ENCODE measurements at places on chromosomes 3 and 15.
A peak's percentile ranks its signal among the peaks of the same experiment; 100 is the strongest.

- peak; percentile 48 for DNase-seq
These were observed 81.8 kb downstream of the TP63 start for GRCh38 chr3:189712906-189713483.

DNA sequence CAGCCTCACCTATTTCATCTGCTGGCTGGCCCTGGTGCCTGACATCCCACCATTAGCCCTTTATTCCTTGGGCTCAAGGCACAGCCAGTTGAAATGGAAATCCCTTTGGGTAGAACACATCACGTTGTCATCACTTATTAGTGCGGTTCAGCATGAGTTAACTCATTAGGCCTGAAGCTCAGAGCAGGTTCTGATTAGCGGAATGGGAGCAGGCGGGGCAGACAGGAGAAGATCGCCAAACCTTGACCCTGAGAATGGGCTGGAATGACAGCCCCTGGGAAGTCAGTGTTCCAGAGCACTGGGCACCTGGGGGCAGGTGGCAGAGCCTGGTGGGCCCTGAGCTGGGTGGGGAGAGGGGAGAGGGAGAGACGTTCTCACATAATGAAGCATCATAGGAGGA, 5.8 kb downstream of the ITGA11 start:
- no peak for DNase-seq

GRCh38 chr3:183526838-183527427, 28.6 kb downstream of the KLHL6 start:
- DNase-seq, result no peak

DNA sequence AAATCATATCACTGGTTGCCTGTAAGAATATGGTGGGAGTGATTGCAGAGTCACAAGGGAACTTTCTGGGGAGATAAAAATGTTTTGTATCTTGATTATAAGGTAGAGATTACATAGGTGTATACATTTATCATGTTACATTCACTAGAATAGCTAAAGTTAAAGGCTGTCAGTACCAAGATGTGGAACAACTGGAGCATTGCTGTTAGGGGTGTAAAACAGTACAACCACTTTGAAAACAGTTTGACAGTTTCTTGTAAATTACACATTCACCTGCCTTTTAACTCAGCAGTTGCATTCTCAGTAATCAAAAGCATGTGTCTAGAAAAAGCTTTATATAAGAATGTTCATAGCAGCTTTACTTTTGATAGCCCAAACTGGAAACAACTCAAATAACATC, 27.6 kb downstream of the RASA2 start:
- no peak for DNase-seq

DNA sequence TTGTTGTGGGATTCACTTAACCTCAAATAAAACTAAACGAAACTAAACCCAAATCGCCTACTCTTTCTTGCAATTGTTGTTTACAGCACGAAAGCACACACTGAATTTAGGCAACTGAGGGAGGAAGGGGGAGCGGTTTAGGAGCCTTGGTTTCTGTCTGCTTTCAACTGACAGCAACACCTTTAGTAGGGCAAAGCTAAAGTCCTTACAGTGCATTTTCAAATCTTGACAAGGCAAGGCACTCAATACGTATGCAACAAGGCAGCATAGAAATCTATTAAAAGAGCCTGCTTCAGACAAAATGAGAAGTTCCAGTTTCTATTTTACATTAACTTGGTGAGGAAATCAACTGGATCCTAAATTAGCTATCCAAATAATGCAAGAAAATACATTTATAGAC, 174.6 kb downstream of the CHST2 start:
- DNase-seq, result no peak

DNA sequence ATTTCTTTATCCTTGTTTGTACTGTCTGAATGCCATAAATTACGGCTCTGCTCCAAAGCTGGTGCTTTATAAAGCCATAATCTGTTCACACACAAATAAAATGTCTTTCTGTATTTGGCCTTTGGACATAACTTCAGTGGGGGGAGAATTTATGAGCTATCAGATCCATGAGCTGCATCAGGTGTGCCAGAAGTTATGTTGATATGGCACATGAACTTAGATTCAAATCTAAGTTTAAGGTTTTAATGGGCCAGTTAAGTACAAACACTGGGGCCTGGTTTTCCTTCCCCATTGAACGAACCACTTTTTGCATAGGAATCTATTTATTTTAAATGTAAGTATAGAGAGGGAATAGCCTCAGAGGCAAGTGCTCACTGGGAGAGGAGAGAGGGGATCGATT, 239.9 kb downstream of the NFKBIZ start:
- DNase-seq, result peak; percentile 15

DNA sequence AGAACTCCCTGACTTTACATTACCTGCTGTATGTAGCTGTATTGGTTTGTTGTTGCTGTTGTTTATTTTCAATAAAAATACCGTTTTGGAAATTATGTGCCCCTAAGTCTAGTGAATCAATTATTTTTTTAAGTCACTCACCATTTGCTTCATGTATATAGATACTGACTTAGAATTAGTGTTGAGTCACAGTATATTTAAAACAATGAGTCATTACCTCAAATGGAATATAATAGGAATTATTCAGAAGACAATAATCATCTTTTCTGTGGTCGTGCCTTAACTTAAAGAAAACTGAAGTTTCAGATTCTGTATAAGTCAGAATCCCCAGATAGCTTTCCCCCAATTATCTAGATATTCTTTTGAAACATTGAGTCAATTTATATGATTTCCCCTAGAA, 21.0 kb upstream of the ALDH1A2 start:
- no peak for DNase-seq

- no peak for DNase-seq
These were observed 25.3 kb upstream of the COPB2 start for GRCh38 chr3:139414608-139415224.

DNA sequence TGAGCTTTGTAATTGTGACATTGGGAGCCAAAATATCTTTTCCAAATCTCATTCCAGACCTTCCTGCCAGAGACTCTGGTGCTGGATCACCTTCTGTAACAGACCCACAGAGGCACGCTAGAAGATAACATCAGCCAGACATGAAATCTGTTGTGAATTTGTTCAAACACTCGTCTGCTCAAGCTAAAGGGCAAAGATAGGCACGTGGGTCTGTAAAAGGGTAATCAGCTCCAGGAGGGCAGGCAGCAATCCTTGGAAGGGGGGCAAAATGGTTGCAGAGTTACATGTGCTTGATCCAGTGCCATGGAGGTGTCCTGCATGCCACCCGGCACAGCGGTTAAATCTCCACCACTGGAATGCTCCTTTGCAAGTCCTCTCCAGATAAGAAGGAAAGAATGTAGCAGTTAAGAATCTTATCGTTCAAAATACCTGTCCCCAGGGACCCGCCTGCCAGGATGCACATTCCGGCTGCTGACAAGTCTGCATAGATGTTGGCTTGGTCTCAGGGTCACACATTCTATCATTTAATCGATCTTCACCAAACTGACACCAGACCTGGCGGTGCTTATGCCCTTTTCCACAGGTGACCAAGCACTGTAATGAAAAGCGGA, 74.8 kb downstream of the ADAMTS9 start:
- no peak for DNase-seq

DNA sequence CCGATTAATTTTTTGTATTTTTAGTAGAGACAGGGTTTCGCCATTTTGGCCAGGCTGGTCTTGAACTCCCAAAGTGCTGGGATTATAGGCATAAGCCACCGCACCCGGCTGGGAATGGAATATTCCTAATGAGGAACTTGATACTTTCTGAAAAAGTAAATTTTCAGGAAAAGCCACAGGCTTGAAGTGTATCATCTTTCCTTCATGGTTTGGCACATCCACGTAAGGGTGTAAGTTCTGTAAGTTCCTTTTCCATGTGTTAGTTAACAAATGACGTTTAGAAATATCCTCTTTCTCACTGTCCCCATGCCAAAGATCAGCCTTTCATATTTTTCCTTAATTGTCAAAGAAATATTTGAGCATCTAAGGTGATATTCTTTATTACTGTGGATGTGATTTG, 24.9 kb downstream of the TMEM45A start:
- DNase-seq, result no peak

GRCh38 chr3:12395349-12396012, 88.8 kb upstream of the TSEN2 start:
- DNase-seq, result no peak

DNA sequence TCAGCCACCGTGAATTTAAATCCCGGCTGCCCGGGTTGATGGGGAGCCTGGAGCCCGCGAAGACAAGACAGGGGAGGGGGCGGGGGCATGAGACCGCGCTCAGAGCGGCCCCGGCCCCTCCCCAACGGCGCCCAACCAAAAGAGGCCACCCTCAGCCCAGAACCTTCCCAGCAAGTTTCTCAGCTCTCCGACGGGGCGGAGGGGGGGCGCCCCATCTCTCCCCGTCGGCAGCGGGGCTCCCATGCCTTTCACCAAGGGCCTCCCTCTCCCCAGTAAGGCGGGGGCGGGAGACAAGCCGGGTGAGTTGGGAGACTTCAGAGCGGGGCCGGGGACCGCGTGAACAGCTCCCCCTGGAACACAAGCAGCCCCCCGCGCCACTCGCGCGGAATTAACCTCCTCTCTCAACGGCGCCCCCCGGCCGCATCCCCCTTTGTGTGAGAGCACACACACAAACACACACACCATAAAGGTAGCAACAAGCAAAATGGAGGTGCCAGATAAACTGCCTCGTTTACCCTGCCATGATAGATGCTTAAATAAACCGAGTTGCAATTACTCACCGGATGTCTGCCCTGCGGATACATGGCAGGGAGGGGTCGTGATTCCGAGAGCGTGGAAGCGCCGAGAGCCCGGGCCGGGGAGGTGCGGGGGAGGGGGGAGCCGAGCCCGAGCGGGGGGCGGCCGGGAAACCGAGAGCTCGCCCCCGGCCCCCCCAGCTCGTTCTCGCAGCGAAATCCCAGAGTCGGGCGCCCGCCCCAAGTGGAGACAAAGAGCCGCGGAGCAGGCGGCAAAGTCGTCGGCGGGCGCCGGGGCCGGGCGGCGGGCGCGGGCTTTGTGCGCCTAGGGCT, 1.3 kb downstream of the TLE3 start:
- peak; percentile 73 for DNase-seq

GRCh38 chr3:24890012-24890411, 395.4 kb upstream of the THRB start:
- DNase-seq, result no peak

- DNase-seq, result no peak
These were observed 27.6 kb downstream of the FAM3D start for GRCh38 chr3:58639001-58639400.

DNA sequence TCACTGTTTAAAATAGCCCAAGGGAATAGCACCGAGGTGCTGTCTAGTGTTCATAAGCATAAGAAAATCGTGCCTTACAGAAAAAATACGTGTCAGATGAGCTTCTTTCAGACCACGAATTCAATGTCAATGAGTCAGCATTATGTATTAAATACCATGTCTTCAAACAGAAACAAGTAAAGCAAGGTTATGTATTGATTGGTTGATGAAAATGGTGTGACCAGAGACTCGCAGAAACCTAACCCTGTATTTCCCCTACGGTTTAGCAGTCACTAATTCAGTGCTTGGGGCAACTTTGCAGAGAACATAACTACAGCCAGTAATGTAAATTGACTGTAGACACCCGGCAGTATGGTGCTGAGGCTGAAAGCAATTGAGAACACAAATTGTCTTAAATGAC, 307.7 kb downstream of the IL5RA start:
- DNase-seq, result no peak

GRCh38 chr3:104596551-104596950, 770.2 kb upstream of the ALCAM start:
- DNase-seq, result peak; percentile 59

DNA sequence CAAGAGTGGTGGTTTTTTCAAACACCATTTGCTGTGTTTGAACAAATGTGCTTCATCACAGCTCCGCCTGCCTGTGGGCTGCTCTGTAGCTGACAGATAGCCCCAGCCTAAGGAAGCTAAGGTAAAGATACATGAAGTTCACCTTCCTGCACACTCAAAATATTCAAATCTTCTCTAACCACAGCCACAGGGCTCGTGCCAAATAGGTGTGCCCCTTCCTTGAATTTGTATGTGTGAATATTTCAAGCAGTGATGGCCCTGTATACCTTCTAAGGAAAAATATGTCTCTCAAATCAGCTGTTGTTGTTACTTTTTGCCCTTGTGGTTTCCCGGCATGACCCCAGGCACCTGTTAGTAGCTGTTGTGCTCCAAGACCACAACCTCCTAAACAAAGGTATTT, 92.8 kb downstream of the CCNL1 start:
- no peak for DNase-seq

Data from A549 (cell line).